Brain (organoid and tissue), 16 donors: ENCODE measurements at places on chromosomes 1 and 21.

- DNase-seq: no peak
Measured at GRCh38 chr1:24351247-24351646, 32.1 kb downstream of the GRHL3 start.

- no peak for DNase-seq
Measured at GRCh38 chr1:64759968-64760367, 15.1 kb downstream of the RAVER2 start.

- DNase-seq: no peak
Measured at GRCh38 chr21:42630626-42631025, 22.8 kb upstream of the PDE9A start.

DNA sequence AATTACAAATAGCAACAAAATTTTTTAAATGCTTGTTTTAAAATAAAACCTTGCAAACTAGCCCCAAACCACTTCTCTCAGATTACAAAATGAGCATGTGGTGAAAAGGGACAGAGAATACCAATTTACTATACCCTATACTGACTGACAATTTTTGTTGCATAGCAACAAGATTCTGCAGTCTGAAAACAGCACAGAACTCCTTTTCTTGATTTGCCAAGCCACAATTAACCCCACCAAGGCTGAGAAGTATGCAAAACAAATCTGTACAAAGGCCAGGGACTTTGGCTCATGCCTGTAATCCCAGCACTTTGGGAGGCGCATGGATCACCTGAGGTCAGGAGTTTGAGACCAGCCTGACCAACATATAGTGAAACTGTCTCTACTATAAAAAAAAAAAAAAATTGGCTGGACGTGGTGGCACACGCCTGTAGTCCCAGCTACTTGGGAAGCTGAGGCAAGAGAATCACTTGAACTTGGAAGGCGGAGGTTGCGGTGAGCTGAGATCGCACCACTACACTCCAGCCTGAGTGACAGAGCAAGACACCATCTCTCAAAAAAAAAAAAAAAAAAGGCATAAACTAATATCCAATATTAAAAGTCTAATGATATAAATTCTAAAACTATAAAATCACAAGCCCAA is 21.8 kb downstream of the ENAH start:
- peak; percentile 87 for DNase-seq

DNA sequence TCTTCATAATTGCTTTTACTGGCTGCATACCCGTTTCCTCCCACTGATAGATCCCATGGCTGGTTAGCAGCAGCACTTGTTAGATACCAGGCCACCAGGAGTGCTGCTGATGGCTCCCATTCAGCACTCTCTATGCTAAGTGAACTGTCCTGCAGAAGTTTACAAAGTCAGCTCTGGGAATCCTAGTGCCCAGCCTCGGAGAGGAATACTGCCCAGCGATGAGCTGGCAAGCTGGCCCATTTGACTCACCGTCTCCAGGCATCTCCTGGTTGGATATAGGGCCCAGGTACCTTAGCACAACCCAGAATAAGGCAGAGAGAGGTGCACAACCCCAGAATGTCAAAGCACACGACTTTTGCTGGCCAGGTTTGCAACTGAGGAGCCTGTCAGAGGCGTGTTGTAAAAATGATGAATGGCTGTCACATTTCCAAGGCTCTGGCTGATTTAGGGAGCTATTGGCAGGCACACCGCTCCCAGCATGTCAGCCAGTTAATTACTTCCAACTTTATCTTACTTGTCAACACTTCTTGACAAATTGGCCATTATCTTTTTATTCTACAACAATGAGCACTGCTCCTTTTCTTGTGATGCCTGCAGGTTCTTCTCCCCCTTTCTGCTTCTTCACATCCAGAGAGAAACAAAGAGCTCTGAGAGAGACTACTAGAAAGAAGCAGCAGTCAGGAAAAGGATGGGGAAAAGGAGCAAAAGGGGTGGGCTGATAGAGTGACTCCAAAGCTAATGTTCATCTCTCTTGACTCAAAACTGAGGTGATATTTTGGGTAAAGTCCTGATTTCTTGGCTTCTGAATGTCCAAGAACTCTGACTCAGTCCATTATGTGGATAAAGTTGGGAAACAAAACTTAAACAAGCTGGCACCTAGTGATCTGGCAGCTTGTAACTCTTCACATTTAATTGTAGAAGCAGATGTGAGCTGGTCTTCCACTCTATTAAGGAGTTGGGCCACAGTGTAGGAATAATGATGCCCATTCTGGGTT is 10.8 kb upstream of the ANGPTL7 start:
- no peak for DNase-seq

DNA sequence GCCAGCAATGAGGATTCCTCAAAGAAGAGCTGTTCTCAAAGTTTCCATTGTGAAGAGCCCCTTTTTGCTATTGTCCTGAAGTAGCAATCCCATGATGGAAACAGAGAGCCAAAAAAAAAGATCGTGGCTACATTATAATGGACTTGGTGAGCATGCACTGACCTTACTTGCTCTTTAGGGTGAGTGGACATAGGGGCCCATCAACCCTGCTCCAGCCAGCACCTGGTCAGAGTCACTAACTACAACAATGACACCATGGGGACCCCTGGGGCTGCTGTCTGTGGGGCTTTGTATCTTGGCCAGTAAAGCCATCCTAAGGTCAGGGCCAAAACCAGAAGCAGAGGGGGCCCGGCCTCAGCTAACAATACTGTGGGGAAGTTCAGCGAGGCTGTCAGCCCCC is 30.4 kb upstream of the RAB4A start:
- no peak for DNase-seq

DNA sequence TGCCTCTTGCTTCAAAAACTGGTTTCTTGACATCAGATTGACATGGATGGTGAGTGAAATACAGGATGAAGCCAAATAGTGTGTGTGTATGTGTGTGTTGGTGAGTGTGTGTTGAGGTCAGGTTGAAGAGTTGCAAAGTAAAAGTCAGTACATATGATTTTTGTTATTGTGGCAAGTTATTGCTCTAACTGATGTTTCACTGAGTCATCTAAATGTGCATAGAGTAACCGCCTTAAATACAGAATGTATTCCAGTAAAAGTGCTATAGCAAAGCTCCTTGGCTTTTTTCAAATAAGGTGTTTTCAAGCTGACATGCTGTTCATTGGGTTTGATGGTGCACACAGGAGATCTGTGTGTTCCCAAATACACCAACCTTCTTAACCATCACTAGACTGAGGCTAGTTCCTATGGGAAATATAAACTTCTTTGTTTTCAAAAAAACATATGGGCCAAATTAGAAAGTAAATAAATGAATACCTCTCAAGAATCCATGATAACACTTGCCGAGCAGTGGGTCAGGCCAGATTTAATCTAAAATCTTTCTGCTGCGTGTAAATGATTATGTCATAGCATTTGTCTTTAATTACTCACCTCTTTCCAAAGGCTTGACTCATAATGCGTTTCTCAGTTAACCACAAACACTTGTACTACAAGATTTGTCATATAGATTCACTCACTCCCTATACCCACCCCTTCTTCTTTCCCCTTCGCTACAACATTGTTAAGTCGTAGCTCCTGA is 151.1 kb downstream of the LYPLAL1 start:
- no peak for DNase-seq

DNA sequence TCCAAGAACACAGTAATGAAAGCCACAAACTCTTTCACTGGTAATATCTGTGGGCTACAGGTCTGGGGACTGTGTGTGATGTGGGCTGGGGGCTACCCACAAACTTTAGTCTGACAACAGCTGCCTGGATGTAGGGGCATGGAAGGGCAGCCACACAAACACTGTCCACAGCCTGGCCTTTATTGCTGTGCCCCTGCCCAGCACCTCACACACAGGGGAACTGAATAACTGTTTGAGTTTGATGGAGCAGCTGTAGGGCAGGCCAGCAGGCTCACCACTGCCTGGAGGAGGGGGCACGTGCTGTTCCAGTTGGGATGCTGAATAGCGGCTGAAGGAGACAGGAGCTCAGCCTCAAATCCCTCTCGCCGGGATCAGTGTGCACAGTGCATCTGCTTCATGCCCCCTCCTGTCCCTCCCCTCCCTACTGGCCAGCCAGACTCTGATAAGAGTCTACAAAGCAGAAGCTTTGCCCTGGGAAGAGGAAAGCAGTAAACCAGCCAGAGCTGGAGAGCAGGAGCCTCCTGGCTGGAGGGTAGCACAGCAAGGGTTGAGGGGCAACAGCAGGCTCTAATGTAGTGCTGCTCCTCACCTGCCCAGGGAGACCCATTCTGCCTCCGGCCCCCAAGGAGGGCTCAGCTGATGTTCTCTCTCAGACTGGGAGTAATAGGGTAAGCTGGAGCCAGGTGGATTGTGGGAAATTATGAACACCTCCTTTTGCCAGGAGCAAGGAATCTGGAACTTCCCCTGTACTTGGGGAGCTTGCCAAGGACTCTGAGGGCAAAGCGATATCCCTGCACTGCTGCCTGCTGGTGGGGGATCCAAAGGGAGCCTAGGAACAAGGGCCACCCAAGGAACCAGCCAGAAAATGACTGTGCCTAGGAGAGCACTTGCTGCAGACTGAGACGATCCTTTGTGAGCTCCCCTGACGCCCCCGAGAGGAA is 70.2 kb upstream of the GOLT1A start:
- DNase-seq: no peak

DNA sequence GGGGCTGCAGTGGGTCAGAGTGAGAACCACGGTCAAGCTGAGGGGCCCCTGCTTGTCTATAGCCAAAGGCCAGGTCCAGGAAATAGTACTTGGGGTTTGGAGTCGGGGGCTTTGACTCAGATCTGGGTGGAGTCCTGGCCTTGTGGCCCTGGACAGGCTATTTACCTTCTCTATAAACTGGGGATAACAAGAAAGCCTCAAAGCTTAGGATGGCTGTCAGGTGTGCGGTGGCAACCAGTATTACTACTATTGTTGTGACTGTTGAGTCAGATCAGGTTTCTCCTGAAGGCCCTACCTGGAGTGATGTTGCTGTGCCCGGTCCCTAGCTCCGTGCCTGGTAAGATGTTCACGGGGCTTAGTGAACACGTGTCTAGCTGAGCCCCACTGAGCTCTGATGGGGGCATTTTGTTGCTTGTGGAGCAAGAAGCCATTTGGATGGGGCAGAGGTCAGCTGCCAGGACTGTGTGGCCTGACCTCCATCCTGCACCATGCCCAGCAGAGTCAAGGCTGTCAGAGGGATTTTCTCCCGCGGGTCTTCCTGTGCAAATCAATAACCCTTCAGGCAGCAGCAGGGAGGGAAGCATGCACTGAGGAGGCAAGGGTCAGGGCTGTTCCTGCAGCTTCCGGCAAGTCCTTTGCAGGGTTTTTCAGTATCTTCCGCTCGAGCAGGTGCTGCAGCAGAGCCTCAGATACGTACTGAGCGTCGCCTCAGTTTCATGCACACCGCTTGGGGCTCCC is 170.3 kb downstream of the CAMTA1 start:
- no peak for DNase-seq

DNA sequence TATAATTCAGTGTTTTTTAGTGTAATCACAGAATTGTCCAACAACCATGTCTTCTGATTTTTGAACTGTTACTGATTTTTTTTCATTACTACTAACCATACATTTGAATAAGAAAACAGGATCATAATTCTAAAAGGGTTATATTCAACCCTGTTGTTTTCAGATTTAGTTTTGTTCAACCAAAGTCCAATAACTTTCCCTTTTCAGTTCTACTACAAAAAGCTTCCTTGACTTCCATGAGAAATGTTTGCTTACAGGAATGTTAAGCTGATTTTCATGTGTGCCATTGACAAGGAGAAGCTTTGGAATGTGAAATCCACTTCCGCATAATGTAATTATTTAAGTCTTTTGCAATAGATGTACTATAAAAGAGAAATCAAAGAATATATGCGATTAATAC is 72.0 kb upstream of the ZNF326 start:
- no peak for DNase-seq

DNA sequence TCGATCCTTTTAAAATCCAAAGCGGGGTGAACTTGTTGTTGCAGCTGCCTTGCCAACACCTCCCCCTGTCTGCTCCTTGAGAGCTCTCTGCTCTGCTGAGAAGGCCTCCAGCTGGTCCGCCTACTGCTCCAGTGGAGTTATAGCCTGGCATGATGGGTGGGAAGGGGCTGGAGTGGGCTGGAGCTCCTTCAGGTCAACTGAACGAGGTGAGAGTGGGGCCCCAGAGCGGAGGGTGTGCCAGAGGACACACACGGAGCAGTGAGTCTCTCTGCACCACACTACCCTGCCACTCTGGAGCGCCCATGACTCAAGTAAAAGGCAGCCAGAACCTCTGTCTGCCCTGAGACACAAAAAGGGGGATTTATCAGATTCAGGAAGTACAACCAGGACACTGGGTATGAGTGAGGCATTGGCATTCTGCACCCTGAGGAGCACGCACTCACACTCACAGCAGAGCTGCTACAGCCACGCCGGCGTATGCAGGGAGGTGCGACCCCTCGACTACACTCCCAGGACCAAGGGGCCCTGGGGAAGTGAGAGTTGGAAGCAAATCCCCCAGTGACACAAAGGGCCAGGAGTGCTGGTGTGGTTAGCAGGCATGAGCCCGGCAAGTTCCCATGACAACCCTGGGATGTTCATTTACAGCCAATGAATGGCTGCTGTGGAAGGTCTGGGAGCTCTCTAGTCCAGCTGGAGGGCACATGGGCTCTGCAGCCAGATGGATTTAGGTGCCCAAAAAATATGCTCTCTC is 28.0 kb upstream of the EVA1B start:
- DNase-seq: peak; percentile 70

DNA sequence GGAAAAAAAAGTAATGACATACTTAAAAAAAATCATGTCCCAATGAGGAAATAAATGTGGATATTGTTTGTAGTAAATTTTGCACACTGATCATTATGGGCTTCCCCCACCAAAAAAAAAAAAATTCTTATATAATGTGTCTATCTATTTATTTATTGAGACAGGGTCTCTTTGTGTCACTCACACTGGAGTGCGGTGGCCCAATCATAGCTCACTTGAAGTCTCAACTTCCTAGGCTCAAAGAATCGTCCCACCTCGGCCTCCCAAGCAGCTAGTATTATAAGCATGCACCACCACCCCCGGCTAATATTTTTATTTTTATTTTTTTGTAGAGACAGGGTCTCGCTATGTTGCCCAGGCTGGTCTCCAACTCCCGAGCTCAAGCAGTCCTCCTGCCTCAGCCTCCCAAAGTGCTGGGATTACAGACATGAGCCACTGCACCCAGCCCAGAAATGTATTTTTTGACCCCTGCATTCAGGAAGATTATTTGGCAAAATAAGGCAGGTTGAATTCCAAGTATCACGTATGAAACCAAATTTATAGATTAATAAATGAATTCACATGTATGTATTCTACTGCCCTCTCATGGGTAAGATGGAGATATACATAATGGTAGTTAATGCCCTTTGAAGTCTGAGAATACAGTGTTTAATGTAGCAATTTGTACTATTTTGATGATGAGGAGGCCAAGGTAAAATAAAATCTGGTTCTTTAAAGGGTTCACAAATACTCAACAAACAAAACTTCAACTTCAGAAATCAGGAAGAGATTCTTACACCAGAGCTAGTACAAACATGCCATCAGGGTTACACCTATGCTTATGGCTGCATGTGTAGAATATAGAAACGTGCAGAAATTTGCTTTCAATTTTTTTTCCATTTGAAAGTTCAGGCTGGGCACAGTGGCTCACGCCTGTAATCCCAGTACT is 1.4 kb upstream of the DENND2C start:
- DNase-seq: peak; percentile 16

GRCh38 chr1:65003316-65003664 is 36.9 kb upstream of the JAK1 start:
- DNase-seq: no peak
